Mammary epithelial cell (primary cell): ENCODE measurements at places on chromosomes 12 and 14.

GRCh38 chr12:88419794-88420193 lies 160.5 kb downstream of the KITLG start:
- DNase-seq: no peak

DNA sequence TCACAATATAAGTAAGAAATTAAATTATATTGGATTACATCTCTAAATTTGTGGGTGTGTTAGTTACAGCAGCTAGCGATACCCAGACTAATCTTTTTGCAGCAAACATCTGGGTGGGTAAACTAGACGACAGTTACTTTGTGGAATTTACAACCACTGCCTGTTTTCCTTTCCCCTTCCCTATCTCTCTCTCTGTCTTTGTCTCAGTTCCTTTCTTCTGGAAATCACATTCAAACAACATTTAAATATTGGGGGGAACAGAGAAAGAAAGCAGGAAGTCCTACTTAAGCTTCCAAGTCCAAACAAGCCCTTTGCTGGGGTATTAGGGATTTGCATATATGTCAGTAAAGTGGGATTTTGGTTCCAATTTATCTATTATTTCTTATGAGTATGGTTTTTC lies 97.6 kb downstream of the WIF1 start:
- no peak for DNase-seq

- DNase-seq: no peak
These were observed 790.6 kb downstream of the DIO2 start for GRCh38 chr14:79420725-79421124.

DNA sequence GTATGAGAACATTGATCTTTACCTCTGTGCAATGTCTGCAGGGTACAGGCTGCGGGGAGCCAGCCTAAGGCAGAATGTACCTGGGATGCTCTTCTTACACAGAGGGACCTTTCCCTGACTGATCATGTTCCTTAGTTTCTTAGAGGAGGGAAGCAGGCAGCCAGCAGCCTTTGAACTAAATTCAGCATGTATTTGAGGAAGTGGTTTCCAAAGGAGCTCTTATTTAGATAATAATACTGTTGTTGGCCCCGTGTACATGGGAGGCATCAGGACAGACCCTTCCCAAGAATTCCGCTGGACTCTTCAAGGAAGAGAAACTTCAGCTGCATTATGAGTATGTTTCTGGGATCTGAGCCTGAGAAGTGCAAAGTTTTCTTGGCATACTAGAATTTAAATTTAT lies 98.8 kb downstream of the CCDC92 start:
- DNase-seq: no peak

DNA sequence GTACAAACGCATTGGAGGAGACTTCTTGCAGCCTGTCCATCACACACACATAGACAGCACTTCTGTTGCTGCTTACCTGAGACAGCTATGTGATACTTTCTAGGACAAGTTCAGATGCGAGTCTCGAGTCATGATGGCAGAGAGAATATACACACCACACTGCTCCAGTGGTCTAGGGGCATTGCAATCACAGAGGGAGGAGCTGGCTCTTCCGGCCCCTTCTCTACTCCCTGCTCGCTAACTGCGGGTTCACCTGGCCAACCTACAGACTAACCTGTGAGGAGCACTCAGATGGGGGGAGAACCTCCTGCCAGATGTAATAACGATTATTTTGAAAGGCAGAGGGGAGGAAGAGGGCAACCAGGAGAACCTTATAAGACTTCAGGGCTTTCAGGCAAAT lies 30.7 kb downstream of the EMP1 start:
- no peak for DNase-seq

DNA sequence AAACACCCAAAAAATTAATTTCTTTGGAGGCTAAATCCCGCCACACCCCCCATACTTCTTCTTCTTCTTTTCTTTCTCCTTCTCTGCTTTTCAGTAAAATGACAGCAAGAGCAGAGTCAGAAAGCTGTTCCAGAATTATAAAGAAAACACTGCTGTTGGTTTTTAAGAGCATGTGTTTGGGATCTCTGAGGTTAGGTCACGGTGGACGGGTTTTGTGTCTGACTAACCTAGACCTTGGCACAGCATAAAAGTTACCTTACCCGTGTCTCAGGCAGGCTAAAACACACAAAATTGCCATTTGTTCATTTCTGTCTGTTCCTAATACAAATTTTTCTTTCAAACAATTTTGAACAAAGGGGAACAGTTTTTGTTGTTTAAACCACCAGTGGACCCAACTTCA lies 540.8 kb downstream of the NRXN3 start:
- no peak for DNase-seq

DNA sequence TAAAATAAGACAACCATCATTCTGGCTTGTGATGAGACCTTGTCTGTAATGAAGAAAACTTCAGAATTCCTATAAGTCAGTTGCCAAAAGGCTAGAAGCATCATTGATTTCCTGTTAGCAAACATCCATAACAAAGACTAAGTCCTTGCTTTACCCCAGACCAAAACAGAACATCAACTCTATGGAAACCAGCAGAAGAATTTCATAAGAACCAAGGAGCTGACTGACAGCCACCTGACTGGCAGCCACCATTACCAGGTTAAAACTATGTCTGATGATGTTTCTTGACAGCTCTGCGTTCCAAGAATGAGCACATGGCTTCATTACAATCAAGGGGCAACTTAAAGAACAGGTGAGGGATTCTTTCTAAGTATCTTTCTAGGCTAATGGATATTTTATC lies 29.3 kb downstream of the HECTD4 start:
- peak; percentile 43 for DNase-seq

DNA sequence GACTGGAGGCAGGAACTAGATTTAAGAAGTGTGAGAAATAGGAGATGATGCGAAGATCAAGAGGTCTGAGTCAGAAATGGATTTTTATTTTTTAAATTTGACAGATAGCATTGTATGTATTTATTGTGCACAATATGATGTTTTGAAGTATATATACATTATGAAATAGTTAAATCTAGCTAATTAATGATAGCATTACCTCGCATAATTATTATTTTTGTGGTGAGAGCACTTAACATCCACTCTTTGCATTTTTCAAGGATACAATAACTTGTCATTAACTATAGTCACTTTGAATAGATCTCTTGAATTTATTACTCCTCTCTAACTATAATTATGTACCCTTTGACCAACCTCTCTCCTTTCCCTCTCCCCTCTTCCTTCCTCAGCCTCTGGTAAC lies 3.7 kb downstream of the SMOC1 start:
- no peak for DNase-seq

GRCh38 chr12:46368684-46369083 lies 3.9 kb downstream of the SLC38A2 start:
- DNase-seq: no peak

GRCh38 chr14:61258985-61259384 lies 22.2 kb downstream of the TMEM30B start:
- DNase-seq: no peak

DNA sequence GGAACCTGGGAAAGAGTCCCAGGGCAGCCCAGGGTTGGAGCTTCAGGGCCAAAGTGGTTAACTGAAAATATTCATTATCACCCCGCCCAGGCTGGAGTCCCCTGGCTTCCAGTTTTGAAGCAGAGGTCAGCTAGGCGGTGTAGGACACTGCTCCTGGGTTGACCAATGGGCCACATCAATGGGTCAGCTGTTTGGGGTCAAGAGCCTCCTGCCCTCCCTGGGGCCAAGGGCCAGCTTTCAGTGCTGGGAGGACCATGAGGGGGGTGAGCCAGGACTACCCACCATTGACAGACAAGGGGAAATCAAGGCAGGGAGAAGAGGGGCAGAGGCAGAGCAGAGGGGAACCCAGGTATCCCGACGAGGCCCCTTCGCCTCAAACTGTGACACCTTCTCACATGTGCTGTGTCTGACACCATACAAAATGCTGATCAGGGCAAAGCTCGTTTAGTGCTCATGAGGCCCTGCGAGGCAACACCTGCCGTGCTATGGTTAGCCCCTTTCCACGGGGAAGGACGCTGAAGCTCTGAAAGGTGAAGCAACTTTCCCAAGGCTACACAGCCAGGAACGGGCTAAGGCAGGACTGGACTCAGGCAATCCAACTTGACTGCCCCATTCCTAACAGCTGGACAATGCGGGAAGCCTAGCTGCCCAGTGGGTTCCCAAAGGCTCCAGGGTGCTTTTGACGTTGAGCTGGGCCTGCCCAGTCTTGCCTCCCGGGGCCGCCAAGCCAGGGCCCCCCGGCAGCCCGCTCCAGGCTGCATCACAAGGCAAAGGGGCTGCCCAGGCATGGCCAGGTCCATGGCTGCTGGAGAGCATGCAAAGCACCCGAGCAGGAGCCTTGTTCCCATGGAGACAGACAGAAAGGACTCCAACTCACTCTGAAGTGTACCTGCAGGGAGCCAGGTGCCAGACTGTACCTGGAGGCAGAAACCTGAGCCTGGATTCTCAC lies 2.0 kb downstream of the SYNE3 start:
- peak; percentile 75 for DNase-seq

- no peak for DNase-seq
These were observed 240.6 kb downstream of the EGLN3 start for GRCh38 chr14:33710273-33710672.

DNA sequence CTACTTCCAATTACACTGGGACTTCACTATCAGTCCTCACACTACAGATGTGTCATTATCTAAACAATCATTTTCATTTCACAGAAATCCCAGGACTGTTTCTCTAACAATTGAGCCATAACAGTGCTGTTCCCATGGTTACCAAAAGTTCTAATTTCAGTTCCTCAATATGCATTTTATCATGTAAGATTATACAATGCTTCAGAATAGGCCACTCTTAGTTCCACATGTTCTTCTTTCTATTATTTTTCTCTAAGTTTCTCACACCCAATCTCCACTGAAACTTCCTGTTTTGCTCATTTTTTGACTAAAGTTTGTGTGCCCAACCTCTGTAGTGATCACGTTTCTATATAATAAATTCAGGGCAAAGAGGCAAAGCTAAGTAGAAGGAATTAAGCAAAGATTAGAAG lies 185.8 kb downstream of the DUSP6 start:
- peak; percentile 60 for DNase-seq

DNA sequence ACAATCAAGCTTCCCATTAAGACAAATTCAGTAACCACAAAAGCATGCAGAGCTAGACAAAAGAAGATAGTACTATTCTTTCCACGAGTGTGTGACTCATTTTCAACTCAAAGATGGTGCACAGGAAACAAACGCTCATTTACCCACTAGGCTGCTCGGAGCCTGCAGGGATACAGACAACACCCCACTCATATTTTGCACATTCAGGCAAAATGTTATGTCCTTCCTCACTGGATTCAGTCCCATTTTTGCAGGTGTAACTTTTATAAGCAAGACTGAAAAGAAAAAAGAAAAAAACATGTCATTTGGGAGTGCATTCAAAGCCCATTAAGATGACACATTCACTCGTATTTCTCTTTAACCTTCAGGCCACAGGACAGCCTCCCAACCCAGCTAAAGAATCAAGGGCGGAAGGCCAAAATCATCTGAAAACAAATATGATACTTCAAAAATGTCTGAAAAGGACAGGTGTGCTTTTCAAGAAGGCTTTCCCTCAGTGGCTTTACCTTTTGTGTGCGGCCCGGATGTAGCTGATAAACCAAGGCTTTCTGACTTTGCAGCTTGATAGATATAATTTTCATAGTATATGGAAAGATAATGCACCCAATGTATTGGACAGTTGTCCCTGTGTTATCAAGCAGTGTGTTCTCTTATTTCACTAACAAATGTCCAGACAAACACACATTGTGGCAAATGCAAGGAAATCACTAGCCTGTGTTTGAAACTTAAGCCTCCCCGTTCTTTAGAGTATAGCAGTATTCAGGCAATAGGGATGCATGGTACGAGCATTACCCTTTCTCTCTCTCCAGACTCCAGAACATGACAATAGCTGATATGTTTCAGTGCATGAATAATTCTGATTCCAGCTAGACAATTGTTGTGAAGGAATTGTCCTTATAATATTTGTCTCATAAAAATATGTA lies 147.8 kb upstream of the KRR1 start:
- peak; percentile 86 for DNase-seq

GRCh38 chr12:114186241-114187002 lies 219.5 kb downstream of the TBX5 start:
- no peak for DNase-seq

- peak; percentile 14 for DNase-seq
These were observed 9.4 kb upstream of the CNIH1 start for GRCh38 chr14:54450535-54450934.

DNA sequence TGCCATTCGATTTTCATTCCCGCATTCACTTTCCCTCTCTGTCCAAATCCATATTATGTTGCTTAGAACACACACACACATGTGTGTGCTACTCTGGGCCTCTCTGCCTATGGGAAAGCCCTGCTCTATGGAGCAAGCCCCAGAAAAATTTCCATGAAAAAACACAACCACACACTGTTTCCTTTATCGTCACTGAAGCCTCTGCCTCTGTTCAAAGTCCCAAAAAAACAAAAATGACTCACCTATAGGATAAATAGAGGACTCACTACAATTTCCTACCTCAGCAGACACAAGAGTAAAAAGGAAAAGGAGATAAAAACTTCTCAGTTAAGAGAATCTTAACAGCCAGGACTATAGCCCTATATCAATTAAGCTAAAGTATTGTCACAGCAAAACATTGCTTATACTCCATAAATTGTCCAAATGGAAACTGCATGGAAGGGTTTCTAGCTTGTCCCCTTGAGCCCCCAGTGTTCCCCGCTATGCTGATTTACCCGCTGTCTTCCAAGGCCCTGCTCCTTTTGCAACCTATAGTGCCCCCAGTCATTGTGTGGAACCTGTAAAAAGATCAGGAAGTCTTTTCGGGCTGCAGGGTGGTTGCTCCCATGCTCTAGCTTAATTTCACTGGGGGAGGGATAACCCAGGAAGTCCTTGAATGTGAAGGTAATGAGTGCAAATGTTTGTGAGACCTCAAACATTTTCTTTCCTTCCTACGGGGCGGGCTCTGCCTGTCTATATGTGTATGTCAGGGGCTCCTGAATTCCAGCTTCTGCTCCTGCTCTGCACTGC lies 11.1 kb upstream of the PIP4K2C start:
- DNase-seq: no peak
